ENCODE measurements at places on chromosomes 11 and 22.

GRCh38 chr11:68552542-68552941 is 92.0 kb downstream of the PPP6R3 start:
- no peak for DNase-seq

GRCh38 chr11:84543367-84544159 is 1083.6 kb downstream of the DLG2 start:
- DNase-seq, result no peak

- DNase-seq, result no peak
Measured at GRCh38 chr11:109326781-109327180, 95.2 kb upstream of the C11orf87 start.

DNA sequence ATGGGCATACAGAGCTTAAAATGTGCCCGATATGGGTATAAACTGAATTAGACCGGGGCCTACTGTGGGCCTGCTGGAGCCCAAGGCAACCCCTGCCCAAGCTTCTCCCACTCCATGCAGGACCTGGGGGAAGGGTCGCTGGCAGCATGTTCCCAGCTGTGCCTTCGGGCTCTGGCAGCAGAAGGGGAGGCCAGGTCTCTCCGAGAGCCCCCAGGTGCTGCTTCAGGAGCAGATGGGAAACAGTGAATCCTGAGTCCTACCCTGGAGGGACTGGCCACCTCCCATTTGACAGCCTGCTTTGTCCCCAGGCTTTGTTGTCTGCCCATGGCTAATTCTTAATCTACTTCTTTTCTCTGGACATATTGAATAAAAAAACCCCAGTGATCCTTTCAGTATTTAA is 315.6 kb upstream of the B3GAT1 start:
- no peak for DNase-seq
